Stimulated activated CD8-positive, alpha-beta memory T cell treated with anti-CD3 and anti-CD28 coated beads, Interleukin-15, amount 100 ng/mL, for 24 hours (primary cell): ENCODE measurements at places on chromosomes 16 and 17.

GRCh38 chr17:19248928-19249574, 11.9 kb downstream of the EPN2 start:
- no peak for DNase-seq

- no peak for DNase-seq
Observed at GRCh38 chr16:79269211-79269863, 331.2 kb downstream of the MAF start.

DNA sequence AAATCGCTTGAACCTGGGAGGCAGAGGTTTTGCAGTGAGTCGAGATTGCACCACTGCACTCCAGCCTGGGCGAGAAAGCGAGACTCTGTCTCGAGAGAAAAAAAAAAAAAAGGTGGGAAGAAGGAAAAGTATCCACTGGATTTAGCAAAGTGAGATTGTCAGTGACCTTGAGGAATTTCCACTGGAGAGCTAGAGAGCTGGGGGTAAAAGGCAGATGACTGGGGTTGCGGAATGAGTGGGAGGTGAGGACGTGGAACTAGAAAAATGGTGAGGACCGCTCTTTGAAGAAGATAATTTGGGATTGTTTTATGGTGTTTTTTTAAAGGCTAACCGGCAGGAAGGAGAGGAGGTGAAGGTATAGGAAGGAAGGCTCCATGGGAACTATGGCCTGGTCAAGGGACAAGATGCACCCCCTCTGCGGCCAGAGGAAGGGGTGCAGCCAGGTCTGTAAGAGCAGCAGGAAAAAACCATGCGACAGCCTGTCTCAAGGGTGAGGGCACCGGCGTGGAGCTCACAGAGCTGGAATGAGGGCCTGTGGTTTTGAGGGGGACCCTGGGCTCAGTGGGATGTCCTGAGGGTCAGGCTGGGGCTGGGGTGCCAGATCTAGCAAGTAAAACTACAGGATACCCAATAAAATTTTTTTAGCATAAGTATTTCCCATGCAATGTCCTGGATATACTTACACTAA, 694 bp upstream of the MLST8 start:
- DNase-seq: no peak

DNA sequence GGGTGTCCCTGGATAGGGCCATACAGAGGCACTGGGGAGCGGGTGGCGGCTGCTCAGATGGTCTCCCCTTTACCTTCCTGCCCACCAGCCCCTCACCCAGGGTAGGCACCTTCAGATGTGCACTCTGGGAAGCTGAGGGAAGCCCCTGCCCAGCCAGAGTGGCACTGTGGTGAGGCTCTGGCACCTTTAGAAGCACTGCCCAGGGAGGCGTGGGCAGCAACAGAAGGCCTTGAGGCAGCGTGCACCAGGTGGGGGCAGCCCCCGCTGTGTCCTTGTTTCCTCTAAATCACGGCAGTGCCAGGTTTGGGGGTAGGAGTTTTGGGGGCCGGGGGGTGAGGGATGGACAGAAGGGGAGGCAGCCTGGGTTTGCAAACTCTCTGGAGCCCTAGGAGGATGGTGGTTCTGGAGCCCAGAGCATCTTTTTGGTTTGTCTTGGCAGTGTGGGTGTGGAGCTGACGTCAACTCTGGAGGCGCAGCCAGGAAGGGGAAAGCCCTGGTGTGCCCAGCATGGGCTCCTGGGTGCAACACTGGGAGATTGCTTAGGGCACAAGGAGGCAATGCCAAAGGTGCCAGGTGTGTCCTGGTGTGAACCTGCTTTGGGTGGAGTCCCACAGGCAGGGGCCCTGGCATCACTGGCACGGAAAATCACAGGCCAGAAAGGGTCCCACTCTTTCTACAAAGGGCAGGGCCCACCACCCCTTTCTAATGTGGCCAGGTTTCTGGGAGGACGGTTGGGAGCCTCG, 23.1 kb upstream of the CDC42EP4 start:
- no peak for DNase-seq

GRCh38 chr17:49361902-49362722, at the start of gene ZNF652:
ZNF652 (minus strand) TSS chr17:49362250; CDS start chr17:49317725, 44,525 bp downstream.
- DNase-seq: peak; percentile 77

DNA sequence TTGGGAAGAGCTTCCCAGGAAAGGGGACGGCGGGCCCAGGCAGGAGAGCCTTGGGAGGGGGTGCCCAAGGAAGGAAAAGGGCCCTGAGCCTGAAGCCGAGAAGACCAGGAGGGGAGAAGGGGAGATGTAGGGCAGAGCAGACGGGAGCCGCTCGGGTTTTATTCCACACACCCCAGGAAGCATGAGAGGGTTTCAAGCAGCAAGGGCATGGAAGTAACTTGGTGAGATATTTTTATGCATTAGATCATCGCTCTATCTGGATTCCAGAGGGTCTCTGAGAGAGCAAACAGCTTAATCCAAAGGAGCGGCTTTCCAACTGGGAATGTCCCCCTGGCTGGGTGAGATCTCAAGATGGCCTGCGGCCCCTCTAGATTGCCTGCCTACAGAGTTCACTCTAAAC, 171.0 kb downstream of the IRX3 start:
- no peak for DNase-seq
